ENCODE measurements at places on chromosomes 7 and 10.

GRCh38 chr10:112360308-112361270 lies 13.3 kb upstream of the ACSL5 start:
- no peak for DNase-seq

- no peak for DNase-seq
These were observed 9.6 kb upstream of the AKR1B1 start for GRCh38 chr7:134468475-134468874.

- DNase-seq = no peak
These were observed 190.0 kb downstream of the FAM107B start for GRCh38 chr10:14584661-14585060.

DNA sequence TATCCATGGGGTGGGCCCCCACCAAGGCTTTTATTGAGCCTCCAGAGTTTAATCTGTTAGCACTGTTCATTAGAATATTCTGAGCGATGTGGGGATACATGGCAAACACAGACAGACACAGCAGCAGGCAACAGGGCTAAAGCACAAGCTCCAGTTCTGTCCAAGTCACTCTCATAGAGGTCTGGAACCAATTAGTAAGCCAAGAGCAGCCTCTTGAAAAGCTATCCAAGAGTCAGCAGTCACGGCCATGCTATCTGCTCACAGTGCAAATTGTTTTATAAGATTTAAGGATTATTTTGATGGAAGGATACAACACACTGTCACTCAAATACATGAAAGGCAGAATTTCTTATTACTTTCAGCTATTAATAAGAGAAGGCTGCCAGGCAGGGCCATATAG lies 86.4 kb upstream of the DGKB start:
- no peak for DNase-seq

GRCh38 chr7:32670110-32671025 lies 175.1 kb downstream of the AVL9 start:
- DNase-seq = no peak

GRCh38 chr7:39602351-39602750 lies 21.0 kb upstream of the RALA start:
- no peak for DNase-seq

DNA sequence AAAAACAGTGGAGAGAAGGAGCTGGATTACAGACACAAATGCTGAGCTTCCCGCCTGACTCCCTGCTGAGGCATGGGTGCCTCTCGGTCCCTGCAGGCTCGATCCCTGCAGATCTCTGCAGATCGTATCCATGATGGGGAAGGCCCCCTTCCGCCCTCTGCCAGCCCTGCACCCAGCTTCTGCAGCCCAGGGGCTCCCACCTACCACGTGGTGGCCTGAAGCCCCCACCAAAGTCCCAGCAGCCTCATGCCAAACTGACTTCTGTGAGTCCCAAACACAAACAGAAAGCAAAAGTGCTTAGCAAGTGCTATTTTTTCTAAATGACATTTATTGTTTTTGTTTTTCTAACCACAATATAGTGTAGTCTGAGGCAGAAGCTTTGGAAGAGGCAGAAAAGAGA lies 127.1 kb upstream of the CHST15 start:
- DNase-seq = no peak

DNA sequence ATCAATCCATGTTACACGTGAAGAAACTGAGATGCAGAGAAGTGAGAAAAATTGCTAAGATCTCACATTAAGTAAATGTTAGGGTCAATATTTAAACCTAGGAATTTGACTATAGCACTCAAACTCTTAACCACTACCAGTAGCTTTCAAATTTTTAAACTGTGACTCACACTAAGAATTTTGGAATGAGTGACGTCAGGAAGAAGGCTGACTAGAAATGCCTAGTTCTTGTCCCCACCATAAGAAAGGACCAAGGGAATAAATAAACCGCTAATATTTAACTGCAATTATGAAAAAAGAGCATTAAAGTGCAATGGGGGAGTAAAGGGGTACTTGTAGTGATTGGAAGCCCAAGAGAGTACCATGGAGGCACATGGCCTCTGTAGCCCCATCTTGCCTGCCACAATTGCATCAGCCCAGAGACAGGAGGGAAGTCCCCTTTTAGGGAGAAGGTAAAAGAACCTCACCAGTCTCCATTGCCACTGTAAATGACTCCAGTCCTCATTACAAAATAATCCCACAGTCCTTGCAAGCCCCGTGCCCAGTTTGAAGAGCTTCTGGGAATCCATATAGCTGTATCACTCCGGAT lies 3.5 kb upstream of the AKR1B1 start:
- no peak for DNase-seq

DNA sequence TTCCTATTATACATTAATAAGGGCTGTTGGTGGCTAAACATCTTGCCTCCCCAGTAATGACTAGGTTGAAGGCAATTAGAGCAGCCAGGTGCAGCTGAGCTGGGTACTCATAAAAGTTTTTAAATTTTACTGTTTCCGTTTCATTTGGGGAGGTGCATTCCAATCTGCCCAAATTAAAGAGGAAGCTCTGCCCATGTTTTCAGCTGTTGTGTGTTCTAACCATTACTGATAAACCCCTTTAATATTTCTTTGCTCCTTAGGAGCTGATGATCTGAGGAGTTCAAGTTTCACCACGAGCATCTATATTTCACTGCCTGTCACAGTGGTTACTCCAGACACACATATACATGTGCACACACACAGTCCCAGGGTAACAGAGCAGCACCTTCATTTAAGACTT lies 94.4 kb downstream of the JAZF1 start:
- DNase-seq = no peak

DNA sequence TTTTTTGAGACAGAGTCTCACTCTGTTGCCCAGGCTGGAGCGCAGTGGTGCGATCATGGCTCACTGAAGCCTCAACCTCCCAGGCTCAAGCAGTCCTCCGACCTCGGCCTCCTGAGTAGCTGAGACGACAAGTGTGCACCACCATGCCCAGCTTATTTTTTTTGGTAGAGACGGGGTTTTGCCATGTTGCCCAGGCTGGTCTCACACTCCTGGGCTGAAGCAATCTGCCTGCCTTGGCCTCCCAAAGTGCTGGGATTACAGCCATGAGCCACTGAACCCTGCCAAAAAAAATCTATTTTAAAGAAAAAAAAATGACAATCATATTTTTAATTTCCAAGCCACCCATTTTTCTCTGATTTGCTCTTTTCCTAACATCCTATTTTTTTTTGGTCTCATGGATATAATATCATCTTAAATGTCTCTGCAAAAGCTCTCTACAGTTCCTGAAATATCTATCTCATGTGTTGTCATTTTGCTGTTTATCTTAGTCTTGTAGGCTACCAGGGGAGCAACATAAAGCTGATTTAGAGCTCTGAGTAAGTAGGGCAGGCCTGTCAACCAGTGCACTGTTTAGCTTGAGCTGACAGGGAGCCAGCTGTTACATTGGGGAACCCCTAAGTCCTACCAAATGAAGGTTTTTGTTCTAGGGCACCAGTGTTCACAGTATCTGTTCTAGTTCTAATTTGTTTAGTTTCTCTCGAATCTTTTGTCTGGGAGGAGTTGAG lies 29.9 kb upstream of the HBP1 start:
- no peak for DNase-seq

DNA sequence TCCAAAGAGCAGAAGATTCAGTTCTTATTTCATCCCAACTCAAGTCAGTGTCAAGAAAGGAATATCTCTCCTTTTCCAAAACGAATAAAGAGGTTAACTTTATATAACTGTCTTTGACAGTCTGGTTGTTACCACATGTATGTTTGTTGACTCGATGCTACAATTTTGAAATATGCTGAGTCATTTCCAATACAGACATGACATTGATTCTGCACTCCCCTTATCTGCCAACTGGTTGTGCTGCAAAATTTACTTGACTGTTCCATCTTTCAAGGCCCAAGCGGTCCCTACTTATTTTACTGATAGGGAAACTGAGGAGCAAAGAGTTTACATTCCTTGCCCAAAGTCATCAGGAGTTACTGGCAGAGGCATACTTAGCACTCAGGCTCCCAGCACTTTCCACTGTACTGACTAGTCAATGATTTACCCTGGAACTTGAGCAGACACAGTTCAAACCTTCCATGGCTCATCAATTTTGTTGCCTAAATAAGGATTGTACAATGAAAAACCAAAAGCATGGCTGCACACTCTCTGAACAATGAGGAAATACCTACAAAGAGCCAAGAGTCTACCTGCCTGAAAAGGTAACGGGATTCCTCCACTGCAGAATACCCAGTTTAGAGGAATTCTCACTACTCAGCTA lies 52.8 kb downstream of the ABLIM1 start:
- DNase-seq = no peak

DNA sequence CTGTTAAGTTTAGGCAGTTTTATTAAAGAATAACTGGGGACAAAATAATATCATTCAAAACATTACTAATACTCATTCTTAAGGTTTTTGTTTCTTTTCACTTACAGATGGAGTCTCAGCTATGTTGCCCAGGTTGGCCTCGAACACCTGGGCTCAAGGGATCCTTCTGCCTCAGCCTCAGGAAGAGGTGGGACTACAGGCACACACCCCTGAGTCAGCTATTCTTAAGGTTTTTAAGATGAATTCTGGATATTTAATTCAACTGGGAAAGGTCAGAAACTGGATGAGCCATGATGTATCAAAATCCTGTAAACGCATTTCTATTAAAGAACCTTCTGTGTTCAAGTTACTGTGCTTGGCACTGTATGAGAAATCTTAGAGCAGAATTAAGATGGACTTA lies 3.5 kb downstream of the OAT start:
- DNase-seq = no peak

DNA sequence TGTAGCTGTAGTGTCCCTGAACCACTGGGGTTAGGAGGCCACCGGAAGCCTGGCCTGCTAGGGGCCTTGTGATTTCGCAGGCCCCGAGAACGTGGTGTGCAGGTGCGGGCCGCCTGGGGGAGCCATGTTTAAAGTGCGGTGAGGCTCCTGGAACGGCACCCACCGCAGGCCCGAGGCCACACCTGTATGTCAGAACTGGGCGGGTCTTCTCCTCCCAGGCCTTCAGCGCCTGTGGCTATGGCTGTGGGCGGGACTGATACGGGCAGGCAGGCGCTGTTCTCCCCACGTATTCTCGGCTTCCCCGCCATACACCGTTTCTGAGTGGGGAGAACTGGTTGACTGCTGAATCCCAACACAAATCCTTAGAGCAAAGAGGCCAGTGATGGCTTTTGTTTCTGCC lies 74.8 kb downstream of the DNAJB6 start:
- no peak for DNase-seq

All from activated CD4-positive, CD25-positive, alpha-beta regulatory T cell treated with anti-CD3 and anti-CD28 coated beads, Interleukin-2, amount 50 U/mL, for 72 hours (primary cell).